CD4-positive, alpha-beta T cell treated with Interleukin-6 at 100 ng/mL for 8 hours (primary cell): ENCODE measurements at places on chromosomes 6 and 20.

- no peak for DNase-seq
These were observed 3.3 kb downstream of the PDE7B start for GRCh38 chr6:135854799-135855198.

- no peak for DNase-seq
These were observed 36.5 kb downstream of the WDR27 start for GRCh38 chr6:169665289-169665688.

- no peak for DNase-seq
These were observed 85.3 kb upstream of the AKAP12 start for GRCh38 chr6:151154418-151154817.

GRCh38 chr6:52418606-52419005 lies 1.5 kb upstream of the EFHC1 start:
- no peak for DNase-seq

GRCh38 chr20:7637184-7637583 lies 303.1 kb downstream of the HAO1 start:
- DNase-seq: no peak

GRCh38 chr6:112184951-112185350 lies 69.4 kb downstream of the LAMA4 start:
- DNase-seq: no peak

DNA sequence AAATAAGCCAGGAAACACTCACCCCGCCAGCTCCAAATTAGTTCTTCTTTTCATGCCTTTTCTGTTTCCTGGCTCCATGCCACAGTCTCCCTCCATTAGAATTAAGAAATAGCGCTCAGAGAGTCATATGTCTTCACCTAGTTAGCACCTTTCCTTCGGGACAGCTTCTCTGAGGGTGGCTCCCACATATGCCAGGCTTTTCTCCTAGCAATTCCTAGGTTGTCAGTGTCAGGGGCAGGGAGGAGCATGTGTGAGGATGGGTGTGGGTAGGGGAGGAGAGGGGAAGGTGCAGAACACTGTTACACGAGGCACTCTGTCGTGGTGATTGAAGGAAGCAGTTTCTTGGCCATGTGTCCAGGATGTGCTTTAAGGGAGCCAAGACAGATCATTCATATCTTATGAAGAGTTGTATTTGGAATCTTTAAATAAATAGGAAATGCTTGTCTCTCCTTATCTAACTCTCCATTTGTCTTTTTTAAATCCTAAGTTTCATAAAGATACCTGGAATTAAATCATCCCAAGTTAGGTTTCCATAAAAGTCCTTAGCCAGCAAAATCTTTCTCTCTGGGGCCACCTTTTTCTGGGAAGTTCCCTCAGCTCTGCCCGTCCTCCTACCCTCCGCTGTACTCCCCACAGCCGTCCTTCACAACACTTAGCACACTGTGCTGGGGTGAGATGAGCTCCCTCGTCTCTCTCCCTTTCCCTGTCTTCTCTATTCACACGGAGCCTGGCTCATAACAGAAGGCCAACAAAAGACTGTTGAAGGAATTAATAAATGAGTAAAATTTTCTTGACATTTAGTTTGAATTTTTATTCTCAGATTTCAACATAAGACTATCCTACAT lies 361.0 kb downstream of the CD83 start:
- no peak for DNase-seq

- DNase-seq: no peak
These were observed 393.4 kb upstream of the SULF2 start for GRCh38 chr20:48178633-48179032.

- DNase-seq: no peak
These were observed 10.8 kb upstream of the MYT1 start for GRCh38 chr20:64153410-64153809.

DNA sequence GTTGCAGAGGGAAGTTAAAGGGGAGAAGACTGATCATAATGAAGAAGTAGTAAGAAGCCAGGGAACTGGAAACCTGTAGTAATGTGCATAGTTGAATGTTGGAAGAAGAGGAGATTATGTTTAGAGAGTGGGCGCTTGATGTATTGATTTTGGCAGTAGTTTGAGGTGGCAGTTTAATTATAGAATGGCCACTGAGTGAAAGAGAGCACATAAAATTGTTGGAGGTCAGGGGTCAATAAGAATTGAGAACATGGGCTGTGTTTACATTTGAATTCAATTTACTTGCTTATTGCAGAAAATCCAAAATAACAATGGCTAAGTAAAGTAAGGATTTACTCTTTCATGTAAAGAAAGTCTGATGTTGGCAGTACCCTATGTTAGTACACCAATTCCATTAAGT lies 15.7 kb downstream of the VTA1 start:
- DNase-seq: no peak

DNA sequence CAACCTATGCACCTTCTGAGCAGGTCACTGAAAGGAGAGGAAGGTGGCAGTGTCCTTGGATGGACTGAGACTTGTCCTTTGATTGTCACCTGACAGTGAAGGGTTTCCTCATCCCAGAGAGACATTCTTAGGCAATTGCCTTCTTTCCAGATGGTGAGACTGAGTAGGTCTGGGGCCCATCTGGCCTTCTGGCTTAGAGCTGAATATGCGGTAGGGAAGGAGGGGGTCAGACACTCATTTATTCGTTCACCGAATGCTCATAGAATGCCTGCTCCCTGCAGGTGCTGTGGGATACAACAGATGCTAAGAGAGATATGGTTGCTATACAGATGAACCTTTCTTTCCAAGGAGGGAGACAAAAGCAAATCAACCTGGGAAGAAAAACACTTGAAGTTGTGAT lies 76.8 kb downstream of the BMP6 start:
- DNase-seq: no peak

GRCh38 chr20:59007665-59008511 lies 834 bp upstream of the CTSZ start:
- no peak for DNase-seq

DNA sequence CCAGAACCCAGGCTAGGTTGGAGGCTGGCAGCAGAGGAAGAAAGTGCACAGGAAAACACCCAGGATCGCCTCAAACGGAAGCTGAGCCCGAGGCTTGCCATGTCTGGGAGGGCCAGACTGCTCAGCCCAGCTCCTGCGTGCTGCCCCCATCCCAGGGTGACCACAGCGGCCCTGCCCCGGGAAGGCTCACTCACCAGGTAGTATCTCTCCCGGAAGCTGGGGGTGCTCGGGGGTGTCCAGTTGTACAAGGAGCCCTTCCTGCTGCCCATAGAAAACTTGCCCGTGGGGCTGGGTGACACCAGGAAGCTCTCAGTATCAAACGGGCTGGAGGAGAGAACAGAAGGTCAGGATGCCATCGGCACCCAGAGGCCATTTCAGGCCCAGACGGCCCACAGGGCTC lies 86.9 kb downstream of the RIPOR3 start:
- no peak for DNase-seq

- no peak for DNase-seq
These were observed 22.7 kb downstream of the PCK1 start for GRCh38 chr20:57583289-57584257.

GRCh38 chr6:75460681-75461080 lies 32.9 kb downstream of the FILIP1 start:
- DNase-seq: no peak

DNA sequence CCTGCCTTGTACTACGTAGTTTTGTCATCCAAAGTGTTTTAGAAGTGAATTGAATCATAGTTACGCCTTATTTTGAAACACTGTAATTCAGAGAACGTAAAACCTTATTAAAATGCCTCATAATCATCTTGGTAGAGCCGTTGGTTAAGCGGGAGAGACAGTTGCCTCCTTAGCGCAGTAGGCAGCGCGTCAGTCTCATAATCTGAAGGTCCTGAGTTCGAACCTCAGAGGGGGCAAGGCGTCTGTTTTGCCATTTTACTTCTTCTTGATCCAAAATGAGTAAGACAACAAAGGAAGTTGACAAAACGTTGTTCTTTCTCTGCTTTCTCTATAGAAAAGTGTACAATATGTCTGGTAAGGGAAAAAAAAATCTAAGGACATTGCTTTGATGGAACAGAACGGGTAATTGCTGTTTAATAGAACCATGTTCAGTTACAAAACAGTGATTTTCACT lies 20.7 kb upstream of the TRIM27 start:
- peak; percentile 78 for DNase-seq

- no peak for DNase-seq
These were observed 21.9 kb downstream of the SPATA2 start for GRCh38 chr20:49893242-49894072.

- DNase-seq: peak; percentile 74
These were observed 2.7 kb downstream of the C20orf204 start for GRCh38 chr20:64038565-64039292.

DNA sequence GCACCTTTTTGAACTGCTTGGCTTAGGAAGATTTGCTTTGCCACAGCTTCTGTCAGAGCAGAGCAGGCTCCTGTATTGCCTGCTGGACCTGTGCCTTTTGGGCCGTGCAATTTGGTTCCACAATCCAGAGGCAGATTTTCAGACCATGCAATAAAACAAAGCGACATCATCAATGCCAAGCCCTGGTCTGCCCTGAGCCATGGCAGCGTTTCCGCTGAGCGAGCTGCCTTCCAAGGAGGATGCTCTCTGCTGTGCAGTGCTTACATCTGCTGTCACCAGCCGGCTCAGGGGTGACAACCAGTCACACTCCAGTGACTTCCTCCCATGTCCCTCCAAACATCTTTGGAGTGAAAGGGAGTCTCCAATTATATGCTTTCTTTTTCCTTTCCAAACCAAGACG lies 282.2 kb downstream of the CDH26 start:
- no peak for DNase-seq

GRCh38 chr20:47241345-47241781 lies 115.1 kb downstream of the ZMYND8 start:
- DNase-seq: no peak
